ENCODE measurements at places on chromosomes 16 and 17. TPM values are rescaled to one million over a fixed set of nuclear protein-coding genes. Genes with fewer than 3 reads are reported as not detected.

The EME1 gene
- 18.8 TPM for total RNA-seq

The ZSCAN10 gene
- total RNA-seq, result not detected

The OSGIN1 gene
- not detected for total RNA-seq

The CCDC144A gene
- not detected for total RNA-seq

The OR1F1 gene
- total RNA-seq, result not detected

The PPP1R1B gene
- not detected for total RNA-seq

The ANKRD40CL gene
- total RNA-seq, result not detected

All from Karpas-422 (cell line).